ENCODE measurements at places on chromosomes 16 and 17.

GRCh38 chr17:18158022-18158600, 25.5 kb upstream of the ALKBH5 start:
- peak; percentile 94 for DNase-seq

- no peak for DNase-seq
Observed at GRCh38 chr17:185445-186138, 4.1 kb upstream of the DOC2B start.

DNA sequence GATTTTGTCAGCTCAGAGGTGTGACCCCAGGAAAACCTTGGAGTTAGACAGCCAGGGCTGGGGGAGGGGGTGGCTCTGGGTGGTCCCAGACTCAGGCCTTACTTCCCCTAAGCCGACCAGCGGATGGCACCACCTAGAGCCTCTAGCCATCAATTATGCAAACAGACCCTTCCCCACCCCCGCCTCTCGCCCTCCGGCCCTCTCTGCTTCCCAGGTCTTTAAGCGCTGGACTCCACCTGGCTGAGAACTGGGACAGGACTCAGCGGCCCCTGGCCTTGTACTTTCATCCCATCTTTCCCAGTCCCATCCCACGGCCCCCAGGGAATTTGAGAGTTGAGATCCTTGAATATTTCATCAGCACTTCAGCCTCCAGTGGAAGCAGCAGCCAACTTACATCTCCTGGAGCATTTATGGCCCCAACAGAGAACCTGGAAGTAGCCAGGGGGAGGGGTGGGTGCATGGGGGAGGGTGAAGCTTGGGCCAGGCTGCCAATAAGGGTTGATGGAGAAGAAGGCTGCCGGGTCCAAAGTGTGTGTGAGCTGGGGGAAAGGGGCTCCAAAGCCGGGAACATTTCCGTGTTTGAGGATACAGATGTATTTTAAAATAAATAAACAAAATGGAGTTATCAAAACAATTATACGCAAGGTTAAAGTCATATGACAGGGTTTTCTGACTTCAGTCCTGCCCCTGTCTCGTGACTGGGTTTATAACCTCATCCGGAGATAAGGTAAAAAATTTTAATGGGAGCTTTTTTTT, 7.5 kb upstream of the JUP start:
- no peak for DNase-seq

- DNase-seq: no peak
Observed at GRCh38 chr17:75331671-75332070, 42.4 kb upstream of the SLC25A19 start.

DNA sequence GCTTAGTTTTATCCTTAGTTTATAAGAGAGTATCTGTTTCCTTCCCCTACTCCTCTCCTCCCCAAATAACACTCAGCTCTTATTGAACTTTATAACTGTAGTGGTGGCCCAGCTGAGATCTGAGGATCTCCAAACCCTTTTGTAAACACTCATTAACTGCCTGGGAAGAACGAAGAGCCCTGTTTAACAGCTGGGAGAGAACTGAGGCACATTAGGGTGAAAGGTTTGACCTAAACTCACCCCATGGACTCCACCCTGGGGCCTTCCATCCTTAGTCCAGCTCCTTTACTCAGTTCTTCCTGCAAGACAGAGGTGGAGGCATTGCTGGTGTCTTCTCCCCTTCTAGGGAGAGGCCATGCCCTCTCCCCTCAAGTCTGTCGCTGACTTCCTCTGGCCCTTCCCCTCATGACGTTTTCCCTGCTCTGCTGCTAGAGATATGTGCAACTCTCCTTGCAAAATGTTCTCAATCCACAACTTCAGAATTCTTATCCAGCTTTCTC, 1.2 kb upstream of the RARA start:
- no peak for DNase-seq

DNA sequence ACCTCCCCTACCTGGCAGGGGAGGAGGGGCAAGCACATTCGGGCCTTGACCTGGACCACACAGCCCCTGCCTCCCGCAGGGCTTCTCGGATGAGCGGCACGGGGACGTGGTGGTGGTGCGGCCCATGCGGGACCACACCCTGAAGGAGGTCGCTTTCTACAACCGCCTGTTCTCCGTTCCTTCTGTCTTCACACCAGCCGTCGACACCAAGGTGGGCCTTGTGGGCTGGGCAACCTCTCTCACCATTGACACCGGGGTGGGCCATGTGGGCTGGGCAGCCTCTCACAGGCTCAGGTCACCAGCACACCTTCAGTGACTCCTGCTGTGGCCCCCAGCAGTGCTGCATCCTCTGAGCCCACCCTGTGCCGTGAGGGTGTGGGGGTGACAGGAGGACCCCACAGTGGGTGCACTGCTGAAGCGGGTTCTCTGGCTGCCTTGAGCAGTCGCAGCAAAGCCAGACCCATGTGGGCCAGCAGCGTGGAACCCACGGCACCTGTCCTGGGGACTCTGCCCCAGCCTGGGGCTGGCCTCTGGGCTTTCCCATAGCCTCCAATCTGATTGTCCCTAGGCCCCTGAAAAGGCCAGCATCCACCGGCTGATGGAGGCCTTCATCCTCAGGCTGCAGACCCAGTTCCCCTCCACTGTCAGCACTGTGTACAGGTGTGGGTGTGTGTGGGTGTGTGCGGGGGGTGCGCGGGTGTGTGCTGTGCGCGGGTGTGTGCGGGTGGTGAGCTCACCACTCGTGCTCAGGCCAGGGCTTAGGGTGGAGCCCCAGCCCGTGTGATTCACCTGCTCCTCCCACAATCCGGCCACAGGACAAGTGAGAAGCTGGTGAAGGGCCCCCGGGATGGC, 7.5 kb downstream of the CTU2 start:
- DNase-seq: no peak

- no peak for DNase-seq
Observed at GRCh38 chr17:5895276-5895675, 174.9 kb upstream of the WSCD1 start.

- no peak for DNase-seq
Observed at GRCh38 chr17:7882068-7882467, 6.5 kb upstream of the CHD3 start.

DNA sequence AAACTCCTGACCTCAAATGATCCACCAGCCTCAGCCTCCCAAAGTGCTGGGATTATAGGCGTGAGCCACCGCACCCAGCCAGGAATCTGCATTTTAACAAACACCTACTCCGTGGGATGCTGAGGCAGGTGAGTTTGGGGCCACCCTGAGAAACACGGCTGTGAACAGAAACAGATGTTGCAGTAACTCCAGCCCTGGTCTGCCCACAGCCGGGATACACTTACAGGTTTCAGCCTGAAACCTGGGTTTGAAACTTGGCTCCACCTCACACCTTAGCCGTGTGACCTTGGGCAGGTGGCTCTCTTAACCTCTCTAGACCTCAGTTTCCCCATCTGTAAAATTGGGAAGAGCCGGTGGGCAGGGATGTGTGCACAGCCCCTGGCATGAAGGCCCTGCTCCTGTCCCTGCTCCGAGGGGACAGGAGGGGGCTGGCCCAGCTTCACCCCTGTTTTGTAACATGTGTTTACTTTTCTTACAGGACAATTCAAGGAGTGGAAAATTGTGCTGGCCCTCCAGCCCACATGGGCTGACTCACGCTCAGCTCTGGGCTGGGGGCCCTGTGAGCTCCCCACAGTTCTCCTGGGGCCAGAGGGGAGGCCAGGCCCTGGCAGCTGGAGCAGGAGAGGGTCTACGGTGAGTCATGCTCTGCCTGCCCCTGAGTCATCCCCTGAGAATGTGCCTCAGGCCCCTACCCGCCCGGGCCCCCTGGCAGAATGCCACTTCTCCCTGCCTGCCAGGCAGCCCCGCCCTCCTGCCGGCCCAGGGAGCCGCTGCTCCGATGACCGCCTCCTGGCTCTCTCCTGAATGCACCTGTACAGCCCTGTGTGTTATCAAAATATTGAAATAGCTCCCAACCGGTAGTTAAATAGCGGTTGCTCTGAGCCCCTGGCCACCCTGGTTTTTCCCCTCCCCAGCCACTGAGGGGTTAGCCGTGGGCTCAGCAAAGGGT, 7.7 kb upstream of the PPL start:
- no peak for DNase-seq

DNA sequence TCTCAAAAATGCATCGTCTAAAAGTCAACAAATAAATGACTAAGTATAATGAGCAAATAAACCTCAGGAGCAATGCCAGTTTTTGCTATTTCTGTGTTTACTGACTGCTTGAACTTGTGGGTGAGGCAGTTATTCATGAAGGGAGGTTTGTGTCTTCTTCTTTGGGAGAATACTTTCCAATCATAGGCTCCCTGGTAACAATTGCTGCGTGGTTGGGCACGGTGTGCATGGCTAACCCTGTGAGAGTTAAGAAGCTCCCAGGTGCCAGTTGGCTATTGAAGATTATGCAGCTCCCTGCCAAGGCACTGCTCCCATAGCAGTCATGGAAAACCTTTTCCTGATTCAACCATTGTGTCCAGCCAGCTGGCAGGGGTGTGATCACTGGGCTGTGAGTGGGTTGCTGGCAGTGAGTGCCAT, 775.9 kb upstream of the GOT2 start:
- DNase-seq: no peak

DNA sequence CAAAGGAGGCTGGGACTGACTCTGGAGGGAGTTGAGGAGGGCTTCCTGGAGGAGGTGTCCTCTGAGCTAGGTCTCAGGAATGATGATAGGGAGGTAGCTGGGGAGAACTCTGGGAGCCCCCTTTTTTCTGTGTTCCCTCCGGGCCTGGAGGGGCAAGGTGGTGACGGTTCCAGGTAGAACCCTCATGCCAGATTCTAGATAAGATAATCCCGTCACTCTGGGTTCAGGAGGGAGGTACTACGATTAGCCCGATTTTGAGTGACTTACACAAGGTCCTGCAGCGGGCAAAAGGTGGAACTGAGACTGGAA, 18.7 kb upstream of the ADGRG3 start:
- DNase-seq: no peak

GRCh38 chr16:28923652-28924398, 1.2 kb downstream of the RABEP2 start:
- DNase-seq: no peak

DNA sequence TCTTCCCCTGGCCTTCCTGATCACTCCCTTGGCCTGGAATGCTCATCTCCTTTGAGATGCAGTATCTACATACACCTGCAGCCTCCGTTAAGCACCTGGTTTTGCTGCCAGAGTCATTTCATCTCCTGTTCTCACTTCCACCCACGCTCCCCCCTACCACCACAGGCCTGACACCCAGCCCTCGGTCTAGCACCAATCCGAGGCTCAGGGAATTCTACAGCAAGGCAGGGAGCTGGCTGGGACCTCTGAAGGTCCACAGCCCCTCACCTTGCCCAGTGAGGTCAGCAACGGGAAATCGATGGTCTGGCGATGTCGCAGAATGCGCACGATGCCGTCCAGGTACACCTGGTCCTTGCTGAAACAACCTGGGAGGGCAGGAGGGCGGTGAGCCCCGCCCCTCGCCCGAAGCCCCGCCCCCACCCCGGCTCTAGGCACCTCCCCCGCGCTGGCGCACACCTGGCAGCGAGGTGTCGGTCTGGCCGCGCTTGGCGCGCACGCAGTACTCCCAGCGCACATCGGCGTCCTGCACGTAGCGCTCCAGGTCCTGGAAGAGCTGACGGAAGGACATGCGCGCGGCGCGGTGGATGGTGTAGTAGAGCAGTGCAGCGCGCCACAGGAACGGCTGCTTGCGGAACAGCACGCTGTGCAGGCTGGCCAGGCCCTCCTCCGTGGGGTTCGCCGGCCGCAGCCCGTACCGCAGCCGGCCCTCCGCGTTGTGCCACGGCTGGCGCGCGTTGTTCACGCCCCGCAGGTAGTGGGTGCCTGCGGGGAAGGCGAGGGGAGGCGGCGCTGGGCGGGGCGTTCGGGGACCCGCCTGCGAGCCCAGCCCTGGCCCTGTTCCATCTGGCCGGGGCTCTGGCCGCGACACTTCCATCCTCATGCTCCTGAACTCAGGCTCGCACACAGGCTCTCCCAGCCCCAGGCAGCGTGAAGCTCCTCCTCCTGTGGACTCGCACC, 5.7 kb downstream of the MATCAP1 start:
- DNase-seq: peak; percentile 67

DNA sequence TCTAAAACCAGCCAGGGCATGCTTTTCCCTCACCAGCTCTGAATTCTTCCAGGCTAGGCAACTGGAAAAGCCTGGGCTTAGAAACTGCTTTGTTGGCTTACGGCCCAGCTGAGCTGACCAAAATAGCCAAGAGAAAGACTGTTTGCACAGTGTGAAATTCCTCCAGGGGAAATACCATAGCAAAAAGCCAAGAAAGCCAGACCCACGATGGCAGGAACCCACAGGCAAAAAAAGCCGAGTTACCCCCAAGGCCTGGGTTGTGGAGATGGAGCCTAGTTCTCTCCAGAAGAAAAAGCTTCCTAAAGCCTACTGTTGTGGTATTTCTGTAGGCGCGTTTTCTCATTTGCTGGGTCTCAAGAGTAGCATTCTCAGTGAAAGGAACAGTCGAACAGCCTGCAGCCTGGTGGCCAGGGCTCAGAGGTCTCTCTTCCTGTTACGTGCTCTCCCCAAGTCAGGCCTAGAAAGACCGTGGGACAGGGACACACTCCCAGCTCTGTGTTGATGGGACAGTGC, 9.2 kb downstream of the SP2 start:
- no peak for DNase-seq

DNA sequence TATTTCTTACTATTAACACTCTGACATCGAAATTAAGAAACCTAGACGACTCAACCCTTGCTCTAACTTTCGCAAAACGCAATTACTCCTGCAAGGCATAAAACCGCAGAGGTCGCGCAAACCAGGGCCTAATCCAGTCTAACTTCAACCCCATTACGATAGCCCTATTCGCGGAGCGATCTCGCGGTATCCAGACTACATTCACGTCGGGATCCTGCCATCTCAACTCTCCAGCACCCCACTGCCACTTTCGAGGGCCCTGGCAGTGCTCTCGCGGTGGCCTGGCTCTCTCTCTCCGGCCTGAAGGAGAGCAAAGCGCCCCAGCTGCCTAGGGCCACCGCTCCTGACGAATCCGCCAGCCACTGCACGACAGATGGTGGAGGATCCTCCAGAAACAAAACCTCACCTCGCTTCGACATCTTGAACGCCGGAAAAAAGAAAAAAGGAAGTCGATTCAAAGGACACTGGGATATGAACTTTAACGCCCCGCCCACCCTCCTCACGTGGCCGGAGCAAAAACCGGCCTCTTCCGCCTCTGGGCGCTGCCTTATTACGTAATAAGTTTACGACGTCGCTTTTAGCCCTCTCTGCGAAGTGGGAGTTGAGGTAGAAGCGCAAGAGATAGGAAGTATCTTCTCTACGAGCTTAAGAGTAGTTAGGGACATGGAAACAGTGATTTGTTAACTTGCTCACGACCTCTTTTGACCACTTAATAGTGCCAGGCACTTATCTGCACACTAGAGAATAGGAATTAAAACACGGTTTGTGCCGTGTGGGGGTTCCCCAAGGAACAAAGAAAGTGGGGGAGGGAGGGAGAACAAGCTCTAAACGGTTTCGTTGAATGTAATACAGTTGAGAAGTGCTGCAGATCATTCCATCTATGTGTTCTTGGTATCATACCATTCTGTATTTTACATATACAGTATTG, at the start of gene RPL23:
TSS of gene RPL23 (minus strand) at position 430 of the 928 bp plus-strand sequence. CDS start at position 419, 11 bp downstream.
- peak; percentile 95 for DNase-seq

DNA sequence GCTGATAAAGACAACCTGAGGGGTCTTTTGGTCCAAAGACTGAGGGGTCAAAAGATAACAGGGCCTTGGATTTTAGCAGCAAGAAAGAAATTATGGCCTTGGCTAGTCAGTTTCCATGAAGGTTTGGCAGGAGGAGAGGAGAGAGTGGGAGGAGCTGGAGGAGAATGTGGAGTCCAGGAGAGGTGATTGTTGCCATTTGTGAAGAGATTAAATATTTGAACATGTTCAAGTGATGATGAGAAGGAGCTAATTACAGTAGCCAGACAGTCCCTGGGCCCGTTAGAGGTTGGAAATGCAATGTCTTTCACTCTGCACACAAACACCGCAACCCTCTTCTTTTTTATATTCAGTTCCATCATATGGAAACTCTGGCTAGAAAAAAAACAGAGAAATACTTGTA, 68.6 kb downstream of the TNRC6C start:
- no peak for DNase-seq

All from activated CD4-positive, alpha-beta T cell treated with anti-CD3 and anti-CD28 coated beads, Interleukin-2, amount 10 ng/mL, durations not matched to agents 7 days and 5 days (primary cell).